ENCODE measurements at places on chromosomes 7 and 10.

DNA sequence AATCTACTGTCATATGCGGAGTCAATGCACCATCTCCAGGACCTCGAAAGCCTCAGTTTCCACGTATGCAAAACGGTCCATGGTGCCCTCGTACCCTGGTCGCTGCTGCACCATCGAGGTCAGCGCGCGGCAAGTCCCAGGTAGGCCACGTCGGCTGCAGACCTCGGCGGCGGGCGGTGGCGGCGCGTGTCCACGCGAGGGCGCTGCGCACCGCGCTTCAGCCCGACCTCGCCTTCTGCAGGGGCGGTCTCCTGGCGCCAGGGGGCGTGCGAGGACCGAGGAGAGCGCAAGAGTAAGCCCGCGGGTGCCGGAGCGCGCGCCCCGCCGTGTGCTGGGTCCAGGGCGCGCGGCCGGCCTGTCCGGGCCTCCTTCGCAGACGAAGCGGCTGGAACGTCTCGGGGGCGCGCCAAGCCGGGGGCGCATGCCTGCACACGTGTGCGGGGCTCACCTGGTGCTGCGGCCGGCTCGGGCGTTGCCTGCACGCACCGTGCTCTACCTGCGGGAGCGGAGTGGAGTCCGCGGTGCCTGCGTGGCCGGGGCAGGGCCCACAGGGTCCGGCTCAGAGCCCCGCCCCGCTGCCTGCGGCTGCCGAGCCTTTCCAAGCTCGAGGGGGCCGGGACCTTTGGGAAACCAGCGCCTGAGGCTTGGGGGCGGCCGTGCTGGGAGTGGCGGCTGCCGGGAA lies 54.0 kb downstream of the GLRX3 start:
- peak; percentile 80 for DNase-seq

- DNase-seq, result no peak
These were observed 257.2 kb downstream of the GRID1 start for GRCh38 chr10:86109421-86109820.

DNA sequence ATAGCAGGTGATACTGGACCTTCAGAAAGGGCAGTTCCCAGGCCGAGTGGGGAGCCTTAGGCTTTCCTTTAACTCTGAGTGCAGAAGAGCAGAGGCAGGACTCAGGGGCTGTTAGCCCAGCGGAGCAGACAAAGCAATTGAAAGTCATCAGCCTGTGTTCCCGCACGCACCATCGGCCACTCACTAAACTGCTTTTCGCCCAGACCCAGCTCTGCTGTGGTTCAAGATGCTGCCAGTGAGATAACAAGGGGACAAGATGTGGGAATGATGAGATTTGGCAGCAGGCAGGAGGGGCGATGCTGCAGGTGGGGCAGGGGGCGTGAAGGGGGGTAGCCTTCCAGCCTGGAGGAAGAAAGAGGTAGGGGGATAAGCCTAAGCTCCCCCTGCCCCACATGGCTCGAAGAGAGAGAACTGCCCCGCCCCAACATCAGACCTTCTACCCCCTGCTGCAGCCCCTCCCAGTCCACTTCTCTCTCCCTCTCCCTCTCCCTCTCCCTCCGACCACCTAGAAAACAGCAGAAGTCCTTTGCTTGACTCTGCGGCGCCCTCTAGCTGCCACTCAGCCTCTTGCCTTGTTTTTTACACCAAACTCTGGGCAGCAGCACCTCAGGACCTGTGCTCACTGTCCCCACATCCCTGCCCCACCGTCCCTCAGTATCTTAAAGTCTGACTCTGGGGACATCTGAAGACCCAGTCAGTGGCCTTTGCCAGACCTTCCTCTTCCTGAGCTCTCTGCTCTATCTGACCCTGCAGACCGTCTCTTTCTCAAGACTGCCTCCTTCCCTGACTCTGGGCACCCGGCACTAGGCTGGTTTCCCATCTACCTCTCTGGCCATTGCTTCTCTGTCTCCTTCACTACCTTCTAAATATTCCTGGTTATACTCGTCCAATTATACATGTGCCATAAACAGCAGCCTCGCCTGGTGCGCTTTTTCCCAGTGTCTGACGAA lies 110.5 kb downstream of the C10orf105 start:
- DNase-seq, result peak; percentile 24

DNA sequence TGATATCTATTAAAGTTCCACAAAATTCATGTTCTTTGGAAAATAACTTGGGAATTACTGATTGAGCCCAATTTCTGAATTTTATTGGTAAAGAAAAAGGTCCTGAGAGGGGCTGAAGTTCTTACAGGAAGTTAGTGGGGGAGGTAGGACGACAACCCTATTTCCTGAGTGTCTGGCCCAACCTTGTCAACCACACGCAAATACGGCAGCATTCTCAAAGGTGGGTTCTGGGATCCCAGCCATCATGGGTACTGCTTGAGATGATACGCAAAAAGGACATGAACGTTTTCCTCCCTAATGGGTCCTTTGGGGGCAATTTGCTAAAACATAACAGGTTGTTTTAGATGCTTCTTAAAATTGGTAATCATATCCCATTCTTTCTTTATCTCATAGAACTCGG lies 2.7 kb upstream of the PDCD4 start:
- DNase-seq, result no peak

DNA sequence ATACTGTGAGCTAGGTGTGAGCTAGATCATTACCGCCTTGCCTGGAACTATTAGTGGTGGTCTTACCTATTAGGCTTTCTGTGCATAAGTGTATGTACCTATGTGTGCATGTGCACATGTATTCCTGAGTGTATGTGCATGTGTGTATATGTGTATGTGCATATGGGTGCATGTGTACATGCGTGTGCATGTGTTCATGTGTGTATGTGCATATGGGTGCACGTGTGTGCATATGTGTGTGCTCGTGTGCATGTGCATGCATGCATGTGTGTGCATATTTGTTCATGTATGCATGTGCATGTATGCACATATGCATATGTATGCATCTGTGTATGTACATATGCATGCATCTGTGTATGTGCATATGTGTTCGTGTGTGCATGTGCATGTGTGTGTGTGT lies 508.3 kb upstream of the ADARB2 start:
- no peak for DNase-seq

- peak; percentile 4 for DNase-seq
These were observed 330.8 kb downstream of the PTEN start for GRCh38 chr10:88194041-88194887.

DNA sequence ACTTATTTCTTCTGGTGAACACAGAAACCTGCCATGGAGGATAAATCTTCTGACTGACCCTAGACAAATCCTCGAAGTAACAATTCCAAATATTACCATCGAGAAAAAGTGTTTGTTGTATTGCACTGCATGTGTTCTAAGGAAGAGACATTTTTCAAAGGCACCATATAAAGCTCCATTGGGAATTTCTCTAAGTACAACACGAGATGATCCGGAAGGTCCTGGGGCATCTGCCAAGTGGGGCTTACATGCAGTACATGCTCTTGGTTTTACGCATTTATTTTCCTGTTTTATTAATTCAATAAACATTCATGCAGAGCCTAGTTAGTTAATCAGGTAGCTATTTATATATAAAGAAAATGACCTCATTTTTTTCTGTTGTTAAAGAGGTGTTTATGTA lies 692.0 kb upstream of the IGFBP3 start:
- no peak for DNase-seq

GRCh38 chr10:4028027-4028471 lies 243.0 kb upstream of the KLF6 start:
- no peak for DNase-seq

GRCh38 chr10:75294518-75294865 lies 58.7 kb upstream of the COMTD1 start:
- no peak for DNase-seq

DNA sequence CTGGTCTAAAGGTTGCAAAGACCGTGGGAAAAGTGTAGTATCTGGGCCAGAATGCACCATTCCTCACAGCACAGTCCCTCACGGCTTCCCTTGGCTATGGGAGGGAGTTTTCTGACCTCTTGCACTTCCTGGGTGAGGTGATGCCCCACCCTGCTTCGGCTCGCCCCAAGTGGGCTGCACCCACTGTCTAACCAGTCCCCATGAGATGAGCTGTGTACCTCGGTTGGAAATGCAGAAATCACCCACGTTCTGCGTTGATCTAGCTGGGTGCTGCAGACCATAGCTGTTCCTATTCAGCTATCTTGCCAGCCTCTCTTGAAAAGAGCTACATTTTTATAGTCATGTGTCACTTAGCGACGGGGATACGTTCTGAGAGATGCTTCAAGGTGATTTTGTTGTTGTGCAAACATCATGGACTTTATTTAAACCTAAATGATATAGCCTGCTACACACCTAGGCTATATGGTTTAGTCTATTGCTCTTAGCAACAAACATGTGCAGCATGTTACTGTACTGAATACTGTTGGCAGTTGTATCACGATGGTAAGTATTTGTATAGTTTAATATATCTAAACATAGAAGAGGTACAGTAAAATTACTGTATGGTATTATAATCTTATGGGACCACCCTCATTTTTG lies 120.0 kb downstream of the PPP1R9A start:
- no peak for DNase-seq

GRCh38 chr10:48470893-48471805 lies 133.7 kb downstream of the ARHGAP22 start:
- DNase-seq, result no peak

DNA sequence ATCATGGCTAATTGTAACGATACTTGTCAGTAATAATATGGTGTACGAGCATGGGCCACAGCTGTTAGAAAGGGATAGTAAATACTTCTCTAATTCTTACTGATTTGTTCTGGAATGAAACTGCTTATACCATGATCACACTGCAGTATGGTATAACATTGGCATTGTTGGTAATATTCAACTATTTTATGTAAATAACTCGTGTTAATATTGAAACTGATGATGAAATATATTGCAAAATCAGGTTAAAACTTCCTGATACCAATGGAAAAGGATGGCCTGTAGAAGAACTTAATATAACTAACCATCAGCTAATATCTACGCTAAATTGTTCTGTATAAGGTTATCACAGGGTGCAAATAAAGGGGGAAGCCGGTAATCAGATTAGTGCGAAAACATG lies 10.3 kb downstream of the OR2A14 start:
- DNase-seq, result no peak

GRCh38 chr7:129093867-129094456 lies 39.1 kb upstream of the TNPO3 start:
- no peak for DNase-seq
